Stimulated activated CD4-positive, alpha-beta T cell treated with anti-CD3 and anti-CD28 coated beads, Interleukin-4, amount 100 ng/mL, for 1 hour (primary cell): ENCODE measurements at places on chromosomes 3 and 15.

- DNase-seq = no peak
Measured at GRCh38 chr15:52255008-52255407, 40.6 kb downstream of the MYO5C start.

- DNase-seq = no peak
Measured at GRCh38 chr3:136595913-136596697, 156.1 kb downstream of the STAG1 start.

DNA sequence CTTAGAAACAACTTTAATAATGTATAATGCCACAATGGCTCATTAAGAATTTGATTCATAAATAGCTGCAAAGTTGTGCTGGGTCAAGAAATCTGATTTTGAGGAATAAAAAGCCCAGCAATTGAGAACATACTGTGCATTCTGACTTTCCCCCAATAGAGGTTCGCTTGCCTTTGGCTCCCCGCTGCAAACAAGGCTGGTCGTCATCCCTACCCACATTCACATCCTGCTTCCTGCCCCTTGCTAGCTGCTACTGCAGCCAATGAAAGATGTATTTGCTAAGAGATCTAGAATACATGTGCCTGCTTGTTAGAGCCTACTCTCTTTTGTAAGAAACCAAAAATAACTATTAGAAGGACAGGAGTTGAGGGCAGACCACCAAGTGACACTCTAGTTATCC is 51.8 kb upstream of the GUCA1C start:
- DNase-seq = no peak

GRCh38 chr3:187292631-187293515 is 1.3 kb upstream of the MASP1 start:
- DNase-seq = no peak

- DNase-seq = no peak
Measured at GRCh38 chr15:76168237-76168984, 108.6 kb downstream of the TMEM266 start.

- no peak for DNase-seq
Measured at GRCh38 chr15:90036806-90037510, 35.8 kb downstream of the ZNF710 start.

GRCh38 chr3:144273601-144274000 is 302.0 kb downstream of the DIPK2A start:
- DNase-seq = no peak

DNA sequence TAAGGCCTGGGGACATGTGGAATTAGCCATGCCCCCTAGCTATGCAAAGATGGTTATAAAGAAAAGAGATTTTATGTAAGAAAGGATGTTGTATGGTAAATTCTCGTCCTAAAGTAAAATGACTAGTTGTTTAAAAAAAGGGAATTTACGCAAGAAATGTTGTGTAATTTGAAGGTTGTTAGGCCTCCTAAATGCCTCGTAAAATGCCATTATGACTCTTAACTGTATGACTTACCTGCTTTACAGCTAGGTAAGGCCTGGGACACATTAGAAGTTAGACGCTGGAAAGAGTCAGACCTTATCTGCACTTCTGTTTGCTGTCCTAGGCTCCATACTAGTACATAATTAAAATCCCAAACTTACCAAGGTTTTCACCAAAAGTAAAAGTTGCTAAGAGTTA is 17.5 kb upstream of the HHATL start:
- DNase-seq = no peak

GRCh38 chr3:193640165-193640715 is 47.2 kb downstream of the OPA1 start:
- DNase-seq = no peak

GRCh38 chr3:171317171-171317570 is 143.0 kb downstream of the TNIK start:
- DNase-seq = no peak

DNA sequence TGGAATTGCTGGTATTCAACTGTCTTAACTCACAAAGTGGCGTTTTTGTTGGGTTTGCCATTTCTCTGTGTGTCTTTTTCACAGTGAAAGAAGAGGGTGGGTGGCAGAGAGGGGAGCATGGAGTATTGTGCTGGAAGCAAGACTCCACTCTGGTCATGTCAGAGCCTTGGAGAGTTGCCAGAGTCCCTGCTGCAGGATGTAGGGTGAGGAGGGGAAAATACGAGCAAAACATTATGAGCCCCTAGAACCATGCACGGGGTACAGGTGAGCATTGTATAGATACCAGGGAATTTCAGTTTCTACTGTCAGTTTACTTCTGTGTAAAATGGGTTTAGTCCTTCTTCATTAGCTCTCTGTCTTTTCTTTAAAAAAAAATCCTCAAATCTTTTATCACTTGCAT is 249.9 kb downstream of the CACNA2D3 start:
- no peak for DNase-seq

GRCh38 chr3:1017870-1018269 is 75.0 kb upstream of the CNTN6 start:
- DNase-seq = no peak

- no peak for DNase-seq
Measured at GRCh38 chr15:95446854-95447253, 883.6 kb upstream of the NR2F2 start.

GRCh38 chr3:154071146-154071545 is 50.0 kb upstream of the ARHGEF26 start:
- no peak for DNase-seq

GRCh38 chr15:51782357-51782896 is 31.0 kb downstream of the TMOD2 start:
- DNase-seq = no peak

- no peak for DNase-seq
Measured at GRCh38 chr3:41002104-41002503, 197.2 kb upstream of the CTNNB1 start.

DNA sequence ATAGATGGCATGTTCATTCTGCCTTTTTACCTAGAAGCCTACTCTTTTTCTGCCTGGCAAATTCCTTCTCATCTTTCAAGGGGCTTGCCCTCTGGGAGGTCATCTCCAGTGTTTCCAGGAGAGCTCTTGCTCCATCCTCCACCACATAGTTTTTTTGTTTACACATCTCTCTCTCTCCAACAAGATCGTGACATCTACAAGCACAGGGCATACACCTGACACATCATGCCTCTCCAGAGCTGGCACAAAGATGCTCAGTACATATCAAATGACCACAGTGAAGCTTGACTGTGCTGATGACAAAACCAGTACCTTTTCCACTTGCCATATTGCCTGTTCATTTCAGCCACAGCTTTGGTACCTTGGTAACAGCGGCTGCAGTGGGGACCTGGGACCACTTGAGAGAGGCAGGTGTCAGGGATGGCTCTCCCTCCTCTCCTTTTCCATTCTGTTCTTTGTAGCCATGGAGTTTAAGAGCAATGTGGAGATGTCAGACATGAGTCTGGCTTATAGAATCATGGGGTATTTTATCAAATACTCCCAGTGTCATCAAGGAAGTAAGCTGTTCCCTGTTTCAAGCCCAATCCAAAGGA is 15.4 kb downstream of the ALPK3 start:
- no peak for DNase-seq

DNA sequence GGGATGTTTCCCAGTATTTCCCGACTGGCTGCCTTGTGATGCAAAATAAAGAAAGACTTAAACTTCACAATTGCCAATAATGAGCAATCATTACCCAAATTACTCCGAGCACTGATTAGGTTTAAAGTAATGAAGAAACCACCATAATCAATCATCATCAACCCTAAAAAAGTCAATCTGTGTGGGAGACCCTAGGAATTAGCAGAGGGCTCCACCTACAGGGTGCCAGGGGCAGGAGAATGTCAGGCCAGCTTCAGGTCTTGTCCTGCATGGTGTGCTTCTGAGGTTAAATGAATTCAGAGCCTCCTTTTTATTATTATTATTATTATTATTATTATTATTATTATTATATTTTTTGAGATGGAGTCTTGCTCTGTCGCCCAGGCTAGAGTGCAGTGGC is 478.0 kb upstream of the ARRDC4 start:
- no peak for DNase-seq

GRCh38 chr15:32643907-32644445 is 2.5 kb downstream of the SCG5 start:
- DNase-seq = no peak

DNA sequence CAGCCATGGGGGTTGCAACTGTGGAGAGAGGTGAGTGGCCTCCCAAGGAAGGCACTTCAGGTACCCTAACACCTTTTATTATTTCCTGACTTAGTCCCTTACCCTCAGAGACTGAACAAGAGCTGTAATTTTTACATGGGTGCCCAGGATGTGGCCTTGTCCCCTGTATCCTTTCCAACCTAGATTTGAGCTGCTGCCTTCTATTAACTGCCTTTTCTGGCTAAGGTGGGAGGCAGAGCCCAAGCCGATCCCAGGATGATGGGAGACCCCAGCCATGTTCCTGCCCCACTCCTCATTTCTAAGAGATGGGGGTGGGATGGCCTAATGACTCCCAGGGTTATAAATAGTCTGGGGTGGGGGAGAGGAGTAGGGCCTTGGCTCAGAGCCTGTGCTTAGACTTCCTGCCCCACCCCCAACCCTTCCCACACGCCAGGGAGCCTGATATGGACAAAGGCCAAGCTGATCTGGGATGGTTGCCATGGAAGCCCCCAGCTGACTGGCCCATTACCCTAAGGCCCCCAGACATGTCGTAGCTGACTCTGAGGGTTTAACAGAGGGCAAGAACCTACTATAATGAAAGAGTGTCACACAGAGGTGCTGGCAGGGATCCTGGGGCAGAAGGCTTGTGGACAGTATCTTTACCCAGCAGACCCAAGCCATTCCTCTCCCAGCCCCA is 1.9 kb downstream of the KLHDC8B start:
- DNase-seq = no peak

DNA sequence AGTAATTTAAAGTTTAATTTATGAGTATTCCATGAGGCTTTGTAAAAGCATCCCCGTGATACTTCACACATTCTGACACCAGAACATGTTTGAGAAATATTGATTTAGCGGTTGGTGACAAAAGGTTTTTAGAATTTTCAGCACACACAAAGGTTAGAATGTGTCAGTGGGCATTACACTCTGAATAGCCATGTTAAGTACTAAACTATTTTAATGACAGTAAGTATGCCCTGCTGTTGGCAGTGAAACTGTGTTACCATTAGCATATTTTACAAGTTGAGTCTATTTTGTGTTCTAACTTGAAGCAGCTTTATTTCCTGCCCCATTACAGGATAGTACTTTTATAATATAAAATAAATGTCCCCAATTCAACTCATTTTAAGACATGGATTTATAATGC is 66.5 kb downstream of the ADAMTSL3 start:
- no peak for DNase-seq

DNA sequence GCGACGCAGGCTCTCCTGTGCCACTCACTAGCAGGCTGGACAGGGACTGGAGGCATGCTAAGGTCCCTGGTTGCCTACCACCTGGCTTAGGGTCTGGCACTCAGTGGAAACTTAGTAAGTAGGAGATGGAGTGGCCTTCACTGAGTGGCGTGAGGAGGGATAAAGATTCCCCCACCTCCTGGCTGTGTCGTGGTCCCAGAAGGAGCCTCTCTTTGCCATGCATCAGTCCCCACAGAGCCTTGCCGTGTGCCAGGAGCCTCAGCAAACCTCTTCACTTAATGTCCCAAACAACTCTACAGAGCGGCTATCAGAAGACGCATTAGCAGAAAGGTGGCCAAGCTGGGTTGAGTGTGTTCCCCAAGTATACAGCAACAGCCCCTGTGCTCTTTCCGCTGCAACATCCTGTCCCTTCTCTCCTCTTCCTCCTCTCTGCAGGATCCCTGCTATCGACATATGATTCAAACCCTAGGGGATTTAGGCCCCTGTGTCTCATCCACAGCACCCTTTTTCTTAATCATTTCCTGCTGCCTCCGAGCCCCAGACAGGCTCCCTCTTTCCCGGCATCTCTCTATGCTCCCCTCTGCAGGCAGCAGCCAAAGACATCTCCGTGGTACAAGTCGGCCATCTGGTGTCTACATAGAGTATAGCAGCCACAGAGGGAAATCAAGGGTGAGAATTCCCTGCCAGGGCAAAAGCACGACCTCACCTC is 66.7 kb downstream of the SLC6A1 start:
- peak; percentile 10 for DNase-seq

- DNase-seq = no peak
Measured at GRCh38 chr15:66291816-66292570, 1.4 kb upstream of the DIS3L start.

- DNase-seq = no peak
Measured at GRCh38 chr3:3635109-3635508, 164.1 kb upstream of the LRRN1 start.
